Hypothalamus (tissue), 51 donors: ENCODE measurements at places on chromosomes 6 and 20.

- no peak for DNase-seq
Observed at GRCh38 chr6:130020073-130020906, 1.9 kb downstream of the L3MBTL3 start.

GRCh38 chr6:39892490-39893129, 41.7 kb downstream of the MOCS1 start:
- DNase-seq: peak; percentile 36

- DNase-seq: no peak
Observed at GRCh38 chr6:36381502-36382389, 5.7 kb downstream of the ETV7 start.

DNA sequence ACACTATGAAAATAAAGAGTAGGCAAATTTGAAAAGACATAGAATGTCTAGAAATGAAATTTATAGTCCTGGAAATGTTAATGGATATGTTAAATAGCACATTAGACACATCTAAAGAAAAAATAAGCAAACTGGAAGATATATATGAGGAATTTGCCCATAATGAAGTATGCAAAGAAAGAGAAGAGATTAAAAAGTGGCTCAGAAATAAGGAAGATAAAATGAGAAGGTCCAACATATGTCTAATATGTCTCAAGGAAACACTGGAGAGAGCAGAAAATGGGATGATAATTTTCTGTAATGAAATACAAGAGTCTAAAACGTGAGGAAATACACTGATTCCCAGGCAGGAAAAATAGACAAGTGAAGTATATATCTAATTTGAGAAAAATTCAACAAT, 36.6 kb upstream of the ARID1B start:
- no peak for DNase-seq

- no peak for DNase-seq
Observed at GRCh38 chr20:2914160-2914559, 40.9 kb downstream of the PTPRA start.

GRCh38 chr6:116059713-116060571, 749 bp downstream of the FRK start:
- no peak for DNase-seq

- DNase-seq: no peak
Observed at GRCh38 chr6:169862892-169863525, 111.6 kb downstream of the ERMARD start.

DNA sequence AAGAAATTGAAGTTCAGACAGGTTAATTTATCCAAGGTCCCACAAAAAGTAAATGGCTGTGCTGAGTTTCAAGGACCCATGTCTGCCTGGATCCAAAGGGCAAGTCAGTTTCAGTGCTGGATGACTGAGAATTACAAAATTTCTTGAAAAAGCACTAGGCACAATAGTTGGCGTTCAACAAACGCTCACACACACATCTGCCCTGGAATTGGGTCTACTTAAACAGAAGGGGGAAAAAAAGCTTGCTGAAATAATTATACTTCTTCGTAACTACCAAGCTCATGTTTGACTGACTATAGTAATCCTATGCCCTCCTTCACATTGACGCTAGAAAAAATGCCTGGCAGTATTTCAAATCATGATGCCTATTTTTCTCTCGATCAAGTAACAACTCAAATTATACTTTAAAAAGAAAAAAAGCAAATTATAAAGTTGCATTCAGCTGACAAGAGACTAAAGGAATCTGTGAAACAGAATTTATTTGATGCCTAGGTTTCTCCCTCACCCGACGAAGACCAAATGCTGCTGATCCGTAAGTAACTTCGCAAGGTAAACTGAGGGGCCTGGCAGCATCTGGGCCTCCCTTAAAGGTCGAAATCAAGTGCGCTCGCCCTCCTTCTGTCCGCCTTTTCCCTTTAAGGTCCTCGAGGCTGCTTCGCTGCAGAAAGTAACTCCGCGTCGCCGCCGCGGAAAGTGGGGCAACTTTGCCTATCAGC, 650 bp upstream of the CD2AP start:
- DNase-seq: no peak

DNA sequence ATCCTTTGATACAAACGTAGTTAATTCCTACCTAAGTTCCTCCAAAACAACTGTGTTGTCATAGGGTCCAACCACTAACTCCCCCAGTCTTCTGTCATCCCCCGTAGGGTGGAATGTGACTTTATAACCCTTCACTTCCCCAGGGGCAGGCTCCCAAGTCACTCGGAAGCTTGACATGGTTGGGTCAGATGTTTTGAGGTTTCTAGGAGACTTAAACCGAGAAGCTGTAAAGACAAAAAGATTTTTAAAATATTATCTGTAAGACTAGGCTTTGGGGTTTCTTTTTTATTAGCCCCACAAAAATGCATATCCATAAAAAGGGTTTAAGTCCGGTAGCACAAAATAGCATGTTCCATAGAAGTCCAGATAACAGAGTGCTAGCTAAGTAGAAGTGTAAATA, 50.2 kb downstream of the COL12A1 start:
- DNase-seq: no peak

- DNase-seq: no peak
Observed at GRCh38 chr20:10352934-10353824, 80.8 kb downstream of the MKKS start.

DNA sequence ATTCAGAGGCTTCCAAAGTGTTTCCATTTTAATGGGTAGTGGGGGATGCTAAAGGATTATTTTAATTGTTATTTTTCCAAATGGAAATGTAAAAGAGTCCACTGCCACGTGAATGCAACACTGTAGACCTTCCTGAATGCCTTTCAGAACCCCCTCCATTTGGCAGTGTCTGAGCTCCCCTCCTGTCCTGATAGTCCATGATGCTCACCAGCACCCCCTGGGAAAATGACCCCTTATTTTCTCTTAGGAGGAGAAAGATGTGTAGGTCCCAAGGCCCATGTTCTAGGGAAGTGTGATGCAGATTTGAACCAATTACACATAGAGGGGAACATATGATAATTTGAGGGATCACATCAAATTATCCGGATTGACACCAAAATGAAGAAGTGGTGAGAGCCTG, 46.8 kb upstream of the SH3BGRL2 start:
- no peak for DNase-seq

GRCh38 chr6:82040405-82041221, 206.9 kb downstream of the IBTK start:
- peak; percentile 26 for DNase-seq

GRCh38 chr6:160972111-160972510, 19.5 kb upstream of the MAP3K4 start:
- DNase-seq: no peak
